ENCODE measurements at places on chromosomes 11 and 22. TPM values are rescaled to one million over a fixed set of nuclear protein-coding genes. Genes with fewer than 3 reads are reported as not detected.
A peak's percentile ranks its signal among the peaks of the same experiment; 100 is the strongest.

Gene POLD3
- 12.8 TPM for total RNA-seq

GRCh38 chr11:64776425-64776824, 1.9 kb downstream of the SF1 start:
- DNase-seq = no peak

DNA sequence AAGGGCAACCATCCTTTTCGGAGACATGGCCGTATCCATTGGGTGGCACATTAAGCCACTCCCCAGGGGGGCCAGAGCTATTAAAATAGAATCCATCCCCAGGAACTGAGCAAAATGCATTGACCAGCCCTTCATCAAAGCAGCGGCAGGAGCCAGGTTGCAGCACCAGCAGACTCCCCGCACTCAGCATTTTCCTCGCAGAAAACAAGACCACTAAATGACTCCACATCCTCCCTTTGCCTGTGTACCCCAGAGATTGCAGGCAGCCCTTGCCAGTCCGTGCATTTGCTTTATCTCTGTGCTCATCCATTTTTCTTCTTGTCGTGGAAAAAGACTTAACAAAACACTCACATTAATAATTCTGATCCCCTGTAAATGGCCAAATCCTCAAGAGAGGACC, 144.4 kb upstream of the LARGE1 start:
- no peak for DNase-seq

- peak; percentile 34 for DNase-seq
These were observed at the start of gene ASRGL1 for GRCh38 chr11:62337303-62338181. Gene ASRGL1, plus strand, starts transcription at chr11:62337448. Its CDS starts 530 bp downstream, at chr11:62337978.

Gene OPCML
- total RNA-seq = 0.82 TPM

Gene RAB38
- 1.2 TPM for total RNA-seq
